ENCODE measurements at places on chromosomes 2 and 18. TPM values are rescaled to one million over a fixed set of nuclear protein-coding genes. Genes with fewer than 3 reads are reported as not detected.

GRCh38 chr2:145034511-145034910 lies 514.6 kb upstream of the ZEB2 start:
- no peak for DNase-seq

DNA sequence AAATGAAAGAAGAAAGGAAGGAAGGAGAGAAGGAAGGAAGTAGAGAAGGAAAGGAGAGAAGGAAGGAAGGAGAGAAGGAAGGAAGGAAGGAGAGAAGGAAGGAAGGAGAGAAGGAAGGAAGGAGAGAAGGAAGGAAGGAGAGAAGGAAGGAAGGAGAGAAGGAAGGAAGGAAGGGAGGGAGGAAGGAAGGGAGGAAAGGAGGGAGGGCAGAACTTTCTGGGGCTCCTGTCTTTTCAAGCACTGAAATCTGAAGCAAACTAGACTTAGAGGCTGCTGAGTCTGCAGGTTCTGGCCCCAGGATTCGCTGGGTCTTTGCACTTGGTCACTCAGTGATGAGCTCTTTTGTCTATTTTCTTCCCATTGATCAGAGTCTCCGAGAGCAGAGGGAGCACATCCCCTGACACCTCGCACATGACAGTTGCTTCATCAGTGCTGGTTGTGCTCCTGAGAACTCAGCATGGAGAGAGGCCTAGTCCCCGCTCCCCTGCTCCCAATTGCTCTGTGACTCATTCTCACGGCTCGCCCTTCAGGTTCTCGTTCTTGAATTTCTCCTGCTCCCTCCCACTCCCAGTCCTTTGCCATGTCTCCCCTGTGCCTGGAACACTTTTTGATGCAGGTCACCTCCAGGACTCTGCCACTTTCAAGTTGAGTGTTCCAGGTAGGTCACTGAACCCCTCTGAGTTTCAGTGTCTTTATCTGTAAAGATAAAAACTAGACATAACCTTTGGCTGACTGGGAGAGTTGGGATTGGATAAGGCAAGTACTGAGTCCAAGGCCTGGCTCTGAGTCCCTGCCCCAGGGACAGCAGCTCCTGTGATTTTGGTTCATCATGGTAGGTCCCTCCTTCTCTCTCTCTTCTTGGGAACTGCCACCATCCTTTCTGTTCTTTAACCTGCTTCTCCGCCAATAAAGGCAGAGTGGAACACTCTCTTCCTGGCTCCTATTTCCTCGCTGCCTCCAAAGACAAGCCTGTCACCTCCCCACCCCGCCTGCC lies 55.2 kb downstream of the TNP1 start:
- DNase-seq: no peak

ARMC9 gene
- 28.9 TPM for polyA plus RNA-seq

DNA sequence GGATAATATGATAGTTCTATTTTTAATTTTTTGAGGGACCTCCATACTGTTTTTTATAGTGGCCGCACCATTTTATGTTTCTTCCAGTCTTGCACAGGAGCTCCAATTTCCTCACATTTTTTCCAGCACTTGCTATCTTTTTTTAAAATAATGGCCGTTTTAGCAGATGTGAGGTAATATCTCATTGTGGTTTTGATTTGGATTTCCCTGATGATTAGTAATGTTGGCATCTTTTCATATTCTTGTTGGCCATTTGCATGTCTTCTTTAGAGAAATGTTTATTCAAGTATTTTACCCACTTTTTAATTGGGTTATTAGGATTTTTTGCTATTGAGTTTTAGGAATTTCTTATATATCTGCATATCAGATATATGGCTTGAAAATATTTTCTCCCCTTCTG lies 29.9 kb upstream of the NAPG start:
- no peak for DNase-seq
